ENCODE measurements at places on chromosomes 4 and X. TPM values are rescaled to one million over a fixed set of nuclear protein-coding genes. Genes with fewer than 3 reads are reported as not detected.
A peak's percentile ranks its signal among the peaks of the same experiment; 100 is the strongest.

CITED1 gene
- not detected for total RNA-seq

SLC26A1 gene
- total RNA-seq: 0.77 TPM

MXRA5 gene
- total RNA-seq: 2.4 TPM

RAPGEF2 gene
- total RNA-seq: 22.8 TPM

OPHN1 gene
- total RNA-seq: 6.8 TPM

BEND4 gene
- 0.27 TPM for total RNA-seq

LRIT3 gene
- not detected for total RNA-seq

ZXDA gene
- 3.8 TPM for total RNA-seq

ADAM29 gene
- not detected for total RNA-seq

DNA sequence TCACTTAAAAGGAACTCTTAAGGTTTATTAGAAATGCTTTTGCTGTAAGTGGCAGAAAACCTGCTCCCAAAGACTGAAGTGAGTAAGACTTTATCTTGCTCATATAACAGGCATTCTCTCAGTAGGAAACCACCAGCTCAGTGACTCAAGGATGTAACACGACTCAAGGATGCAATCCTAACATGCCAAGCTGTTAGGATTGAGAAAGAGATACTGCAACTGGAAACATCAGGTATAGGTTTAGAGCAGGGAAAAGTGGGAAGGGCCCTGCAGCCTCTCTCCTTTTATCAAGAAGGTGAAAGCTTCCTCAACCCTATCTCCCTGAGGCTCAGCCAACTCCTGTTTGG, 11.9 kb upstream of the SLC9A7 start:
- no peak for DNase-seq

- DNase-seq: no peak
Measured at GRCh38 chrX:21802839-21803238, 36.6 kb upstream of the MBTPS2 start.

DNA sequence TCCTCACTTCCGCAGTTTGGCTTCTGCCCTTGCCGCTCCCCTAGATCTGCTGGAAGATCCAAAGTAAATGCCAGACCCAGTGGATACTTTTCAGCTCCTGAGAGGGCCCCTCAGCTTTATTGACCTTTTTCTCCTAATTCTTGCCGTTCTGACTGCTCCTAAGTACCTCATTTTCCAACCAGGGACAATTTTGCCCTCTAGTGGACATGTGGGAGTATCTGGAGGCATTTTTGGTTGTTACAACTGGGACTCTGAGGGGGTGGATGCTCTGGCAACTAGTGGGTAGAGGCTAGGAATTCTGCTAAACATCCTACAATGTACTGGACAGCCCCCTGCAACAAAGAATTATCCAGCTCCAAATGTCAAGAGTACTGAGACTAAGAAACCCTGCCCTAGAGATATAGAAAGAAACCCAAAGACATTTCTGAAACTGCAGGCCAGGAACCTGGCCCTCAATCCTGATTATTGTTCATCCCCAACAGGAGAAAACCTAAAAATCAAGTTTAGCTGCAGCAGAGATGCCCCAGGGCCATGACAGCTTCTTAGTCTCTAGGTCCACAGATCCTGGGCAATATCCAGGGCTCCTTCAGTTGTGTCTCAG, 3.4 kb downstream of the TEX13B start:
- DNase-seq: no peak

DNA sequence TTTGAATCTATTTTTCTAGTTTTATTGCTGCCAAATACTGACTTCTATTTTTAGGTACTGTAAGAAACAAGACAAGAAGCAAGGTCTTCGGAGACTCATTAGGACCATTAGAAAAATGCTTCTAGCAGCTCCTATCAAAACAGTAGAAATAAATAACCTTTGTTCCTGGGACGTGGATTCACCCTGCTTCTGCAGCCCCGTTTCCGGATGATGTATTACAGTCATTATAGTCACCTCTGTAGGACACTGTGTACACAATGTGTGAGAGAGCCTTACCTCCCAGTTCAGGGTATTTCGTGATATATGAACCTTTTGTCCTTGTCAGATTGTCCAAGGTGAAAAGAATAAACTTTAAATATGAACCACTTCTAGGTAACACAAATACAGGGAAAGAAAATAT, 484.0 kb upstream of the TECRL start:
- no peak for DNase-seq

DNA sequence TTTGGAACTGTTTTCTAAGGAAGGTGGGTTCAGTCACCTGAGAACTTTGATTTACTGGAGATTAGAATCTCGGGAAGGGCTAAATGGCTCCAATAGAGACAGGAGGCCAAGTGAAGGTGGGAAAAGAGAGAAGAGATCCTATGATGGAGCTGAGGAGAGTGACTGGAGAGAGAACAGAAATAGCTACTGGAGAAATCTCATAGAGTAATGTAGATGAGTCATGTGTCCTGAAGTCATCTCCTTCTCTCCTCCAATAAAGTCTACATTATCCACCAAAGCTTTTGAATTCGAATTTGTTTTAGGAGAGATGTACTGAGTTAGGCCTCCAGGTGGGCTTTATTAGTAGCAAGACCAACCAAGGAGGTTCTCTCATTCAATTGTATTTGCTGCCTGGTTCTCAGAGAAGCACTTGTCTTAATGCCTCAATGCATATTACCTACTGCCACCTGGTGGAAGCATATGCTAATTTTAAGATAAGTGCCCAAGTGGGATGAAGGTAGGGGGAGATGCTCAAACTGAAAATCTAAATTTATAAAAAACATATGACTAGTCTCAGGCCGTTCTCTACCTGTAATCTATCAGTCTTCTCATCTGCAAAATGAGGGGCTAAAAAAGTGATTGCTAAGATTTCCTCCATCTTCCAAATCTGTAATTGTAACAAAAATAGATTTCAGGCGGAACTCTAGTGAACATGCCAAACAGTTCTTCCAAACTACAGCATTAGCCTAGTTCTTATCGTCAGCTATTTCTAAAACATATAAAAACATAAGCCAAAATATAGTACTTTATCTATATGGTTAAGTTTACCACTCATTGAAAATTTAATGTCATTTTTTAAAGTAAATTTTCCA, 24.4 kb downstream of the TXK start:
- DNase-seq: peak; percentile 28

DNA sequence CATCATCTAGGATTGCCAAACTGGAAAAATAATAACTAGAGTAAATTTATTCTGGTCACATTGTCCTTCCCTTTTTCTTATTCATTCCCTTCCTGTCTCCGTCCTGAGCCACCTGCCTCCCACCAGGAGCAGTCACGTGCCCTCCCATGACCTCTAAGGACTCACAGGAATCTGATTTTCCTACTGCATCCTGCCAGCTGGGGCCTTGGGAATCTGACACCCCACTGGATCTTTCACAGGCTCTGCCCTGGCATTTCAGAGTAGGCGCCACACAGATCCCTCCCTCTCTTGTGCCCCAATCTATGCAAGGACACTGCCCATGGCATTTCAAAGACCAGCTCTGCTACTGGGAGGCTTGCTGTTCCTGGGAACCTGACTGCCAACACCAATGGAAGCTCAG, 520.5 kb downstream of the PPARGC1A start:
- DNase-seq: no peak

- DNase-seq: no peak
Measured at GRCh38 chrX:43469391-43470054, 186.6 kb upstream of the MAOA start.

- DNase-seq: no peak
Measured at GRCh38 chrX:31251336-31251735, 179.5 kb upstream of the FTHL17 start.

DNA sequence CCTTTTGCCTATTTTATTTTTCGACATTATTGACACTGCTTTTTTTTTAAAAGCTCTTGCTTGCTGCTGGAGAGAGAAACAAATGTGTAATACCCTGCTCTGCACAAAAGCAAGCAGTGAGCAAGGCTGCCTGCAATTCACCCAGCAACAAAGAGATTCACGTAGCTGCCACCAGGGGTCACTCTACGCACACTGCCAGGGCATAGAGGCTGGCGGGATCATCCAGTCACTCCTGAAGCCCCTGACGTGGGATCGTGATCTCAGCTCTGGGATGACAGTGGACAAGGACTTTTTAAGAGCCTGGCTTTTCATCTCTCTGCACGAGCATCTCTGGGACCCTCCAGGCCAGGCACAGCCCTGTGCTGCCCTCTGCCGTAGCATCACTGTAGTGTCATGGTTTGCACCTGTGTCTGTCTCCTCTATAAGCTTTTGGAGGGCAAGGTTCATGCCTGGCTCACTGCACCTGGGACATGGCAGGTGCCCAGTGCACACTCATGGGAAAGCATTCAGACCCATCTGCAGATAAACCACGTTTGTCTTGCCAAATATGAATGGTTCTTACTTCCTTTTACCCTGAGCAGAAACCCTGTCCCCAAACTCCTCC, 19.8 kb downstream of the C4orf50 start:
- peak; percentile 40 for DNase-seq

GRCh38 chr4:25368315-25368714, 8.7 kb upstream of the ANAPC4 start:
- DNase-seq: no peak

DNA sequence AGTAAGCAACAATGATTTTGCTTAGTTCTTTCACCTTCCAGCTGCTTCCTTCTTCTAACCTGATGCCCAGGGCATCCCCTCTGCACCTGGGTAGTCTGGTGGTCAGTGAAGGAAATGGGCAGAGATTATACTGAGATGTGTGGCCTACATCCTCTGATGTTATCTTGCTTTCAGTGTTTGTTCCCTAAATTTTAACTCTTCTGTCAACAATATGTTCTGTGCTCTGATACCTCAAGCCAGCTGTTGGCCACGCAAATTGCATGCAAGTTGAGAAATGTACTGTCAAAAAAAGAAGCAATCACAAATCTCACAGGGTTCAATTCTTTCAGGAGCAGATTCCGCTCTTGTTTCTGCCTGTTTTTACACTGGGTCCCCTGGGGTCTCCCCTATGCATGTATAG, 73.8 kb downstream of the FBXW7 start:
- no peak for DNase-seq

GRCh38 chr4:107710493-107711459, 9.3 kb downstream of the PAPSS1 start:
- DNase-seq: no peak

GRCh38 chr4:62670514-62670913, 1470.4 kb downstream of the ADGRL3 start:
- DNase-seq: no peak

GRCh38 chrX:16087076-16087475, 36.3 kb upstream of the GRPR start:
- no peak for DNase-seq

DNA sequence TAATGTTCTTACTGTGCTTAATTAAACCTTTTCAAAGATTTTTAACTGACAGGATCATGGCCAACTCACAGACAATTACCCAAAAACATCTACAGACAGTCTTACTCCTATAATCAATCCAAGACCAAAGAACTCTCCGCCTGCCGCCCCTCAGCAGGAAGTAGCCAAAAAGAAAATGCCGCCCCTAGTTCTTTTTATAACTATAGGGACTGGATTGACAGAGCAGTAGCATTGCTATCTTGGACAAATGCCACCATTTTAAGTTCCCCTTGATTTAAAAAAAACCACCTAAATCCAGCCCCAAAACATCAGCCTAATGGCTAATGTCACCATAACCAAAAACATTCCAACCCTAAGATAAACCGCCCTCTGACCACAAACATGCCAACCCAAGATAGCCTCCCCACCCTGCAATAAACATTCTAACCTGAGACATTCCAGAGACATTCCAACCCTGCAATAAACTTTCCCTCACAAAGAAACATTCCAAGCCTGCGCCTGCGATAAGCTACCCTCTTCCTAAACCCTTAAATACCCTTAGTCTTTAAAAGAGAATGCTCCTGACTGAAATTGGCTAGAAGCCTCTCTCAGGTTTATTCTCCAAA, 77.0 kb downstream of the COQ2 start:
- peak; percentile 74 for DNase-seq

GRCh38 chr4:37068580-37068979, 176.0 kb upstream of the NWD2 start:
- DNase-seq: no peak

GRCh38 chr4:124191329-124191728, 521.2 kb downstream of the ANKRD50 start:
- no peak for DNase-seq

DNA sequence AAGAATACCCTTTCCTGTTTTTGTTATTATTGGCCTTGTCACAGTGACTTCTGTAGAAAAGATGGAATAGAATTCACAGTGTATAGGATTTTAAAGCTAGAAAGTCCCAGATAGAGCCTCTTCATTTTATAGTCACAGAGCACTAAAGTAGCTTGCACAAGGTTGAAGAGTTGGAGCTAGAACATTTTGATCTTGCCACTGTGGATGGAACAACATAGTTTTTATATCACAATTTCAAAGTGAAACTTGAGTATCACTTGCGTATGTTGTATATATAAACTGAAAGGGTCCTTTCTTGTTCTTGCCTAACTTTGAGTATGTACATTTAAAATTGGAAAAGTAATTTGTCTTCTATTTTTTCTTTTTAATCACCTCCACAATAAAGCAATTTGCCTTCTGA, 2.7 kb downstream of the USO1 start:
- DNase-seq: no peak

GRCh38 chrX:129642641-129643040, 12.1 kb downstream of the APLN start:
- DNase-seq: no peak

GRCh38 chr4:115537387-115537786, 424.0 kb upstream of the NDST4 start:
- DNase-seq: no peak

DNA sequence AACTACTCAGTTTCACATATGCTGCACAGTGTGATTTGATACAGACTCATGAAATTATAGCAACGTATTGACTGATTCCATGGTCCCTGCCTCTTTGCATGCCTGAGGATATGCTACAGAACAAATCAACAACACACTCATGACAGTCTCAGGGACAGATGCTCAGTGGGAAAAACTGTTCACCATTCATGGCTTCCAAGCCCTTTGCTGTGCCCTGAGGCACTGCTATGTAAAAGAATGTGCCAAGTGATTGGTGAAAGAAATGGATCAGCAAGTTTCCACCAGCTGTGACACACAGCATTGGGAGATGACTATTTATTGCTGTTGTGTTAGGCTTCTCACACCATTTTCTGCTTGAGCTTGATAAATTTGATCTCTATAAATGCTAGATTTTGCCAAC, 825.6 kb upstream of the INTU start:
- DNase-seq: no peak

GRCh38 chr4:180564448-180564847, 1678.8 kb upstream of the TENM3 start:
- no peak for DNase-seq

DNA sequence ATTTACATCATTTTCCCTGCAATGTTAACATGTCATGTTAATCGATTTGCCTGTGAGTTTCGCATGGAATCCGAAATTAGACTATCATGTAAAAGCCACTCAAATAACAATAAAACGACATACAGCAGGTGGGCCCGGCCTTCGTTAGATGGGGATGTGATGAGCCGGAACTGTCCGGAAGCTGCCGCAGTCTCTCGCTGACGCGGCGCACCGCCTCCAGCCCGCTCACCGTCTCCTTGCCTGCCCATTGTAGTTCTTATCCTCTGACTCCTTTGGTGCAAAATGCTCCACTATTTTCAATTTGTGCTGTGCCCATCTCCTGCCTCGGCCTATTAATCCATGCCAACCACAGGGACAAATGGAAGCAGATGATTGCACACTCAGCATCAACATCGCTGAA, 877.5 kb upstream of the TENM3 start:
- no peak for DNase-seq

GRCh38 chrX:16320765-16321355, 153.6 kb downstream of the MAGEB17 start:
- DNase-seq: no peak
